Activated T-cell treated with anti-CD3 and anti-CD28 coated beads for 1 hour (primary cell): ENCODE measurements at places on chromosomes 6 and 20.

DNA sequence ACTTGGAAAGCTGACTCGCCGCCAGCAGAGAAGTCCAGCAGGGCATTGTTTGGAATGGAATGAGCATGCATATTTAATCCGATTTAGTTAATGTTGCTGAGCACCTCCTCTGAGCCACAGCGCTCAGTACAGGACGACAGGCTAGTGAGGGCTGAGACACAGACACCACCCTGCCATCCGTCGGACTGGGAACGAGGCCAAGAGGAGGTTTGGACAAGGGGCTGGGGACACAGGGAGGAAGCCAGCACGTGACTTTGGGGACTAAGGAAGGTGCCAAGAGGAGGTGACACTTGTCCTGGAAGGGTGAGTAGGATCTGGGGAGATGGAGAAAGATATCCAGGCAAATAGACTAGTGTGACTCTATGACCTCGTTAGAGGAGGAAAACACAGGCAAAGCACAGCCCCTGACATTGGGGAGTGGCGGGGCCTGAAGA is 152.5 kb upstream of the ECI2 start:
- no peak for DNase-seq

GRCh38 chr6:45929421-45930361 is 86.0 kb downstream of the CLIC5 start:
- no peak for DNase-seq

- DNase-seq: peak; percentile 11
Observed at GRCh38 chr20:17895641-17896171, 72.9 kb downstream of the SNX5 start.

- DNase-seq: no peak
Observed at GRCh38 chr6:135852746-135853145, 1.2 kb downstream of the PDE7B start.

- no peak for DNase-seq
Observed at GRCh38 chr20:57460781-57461465, 64.0 kb downstream of the CTCFL start.

DNA sequence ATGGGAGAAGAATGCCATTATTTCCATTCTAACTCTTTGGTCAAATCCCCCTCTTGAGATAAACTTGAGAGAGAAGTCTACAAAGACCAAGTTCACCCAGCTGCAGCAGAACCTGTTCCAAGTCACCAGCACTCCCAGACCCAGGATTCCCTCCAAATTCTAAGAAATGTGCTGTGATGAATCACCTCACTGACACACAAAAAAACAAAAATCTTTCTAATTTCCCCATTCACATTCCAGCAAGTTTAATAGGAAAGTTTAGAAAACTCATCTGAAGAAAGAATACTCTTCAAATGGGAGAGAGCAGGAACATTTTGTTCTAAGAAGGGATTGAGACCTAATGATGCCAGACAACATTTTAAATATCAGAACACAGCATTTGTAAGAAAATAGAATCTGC is 213.6 kb upstream of the PLCB4 start:
- DNase-seq: no peak

DNA sequence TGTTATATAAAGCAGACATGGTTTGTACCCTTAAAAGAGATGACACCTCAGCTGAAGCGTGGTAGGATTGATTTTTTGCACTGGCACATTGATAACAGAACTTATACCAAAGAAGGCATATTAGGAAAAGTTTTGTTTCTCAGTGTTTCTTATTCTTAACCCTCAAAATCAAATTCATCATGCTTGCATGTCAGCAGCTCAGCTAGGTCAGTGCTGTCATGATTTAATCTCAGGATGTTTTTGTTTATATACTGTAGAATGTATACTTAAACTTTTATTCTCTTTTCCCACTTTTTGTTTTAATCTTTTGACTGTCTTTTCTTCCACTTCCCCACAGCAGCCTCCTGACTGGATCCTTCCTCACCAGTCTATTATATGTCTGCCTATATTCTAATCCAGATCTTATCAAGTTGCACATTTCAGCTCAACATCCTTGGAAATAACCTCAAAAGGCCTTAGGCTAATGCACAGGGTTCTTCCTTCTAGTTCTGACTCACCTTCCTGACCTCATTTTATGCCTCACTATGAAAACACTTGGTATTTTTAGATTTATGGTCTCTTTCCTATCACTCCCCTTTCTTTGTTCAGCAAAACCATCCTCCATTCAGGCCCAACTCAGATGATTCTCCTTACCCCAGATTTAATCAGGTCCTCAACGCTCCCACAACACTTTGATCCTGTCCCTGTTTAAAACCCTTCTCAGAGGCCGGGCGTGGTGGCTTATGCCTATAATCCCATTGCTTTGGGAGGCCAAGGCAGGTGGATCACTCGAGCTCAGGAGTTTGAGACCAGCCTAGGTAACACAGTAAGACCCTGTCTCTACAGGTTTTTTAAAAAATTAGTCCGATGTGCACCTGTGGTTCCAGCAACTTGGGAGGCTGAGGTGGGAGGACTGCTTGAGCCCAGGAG is 7.2 kb downstream of the HEBP2 start:
- no peak for DNase-seq

- no peak for DNase-seq
Observed at GRCh38 chr6:63883597-63883996, 248.0 kb downstream of the PHF3 start.

- DNase-seq: no peak
Observed at GRCh38 chr6:116115781-116116180, 10.2 kb downstream of the COL10A1 start.
